ENCODE measurements at places on chromosomes 11 and 22.

- peak; percentile 63 for DNase-seq
These were observed 738.6 kb downstream of the BRD1 start for GRCh38 chr22:49088801-49089791.

DNA sequence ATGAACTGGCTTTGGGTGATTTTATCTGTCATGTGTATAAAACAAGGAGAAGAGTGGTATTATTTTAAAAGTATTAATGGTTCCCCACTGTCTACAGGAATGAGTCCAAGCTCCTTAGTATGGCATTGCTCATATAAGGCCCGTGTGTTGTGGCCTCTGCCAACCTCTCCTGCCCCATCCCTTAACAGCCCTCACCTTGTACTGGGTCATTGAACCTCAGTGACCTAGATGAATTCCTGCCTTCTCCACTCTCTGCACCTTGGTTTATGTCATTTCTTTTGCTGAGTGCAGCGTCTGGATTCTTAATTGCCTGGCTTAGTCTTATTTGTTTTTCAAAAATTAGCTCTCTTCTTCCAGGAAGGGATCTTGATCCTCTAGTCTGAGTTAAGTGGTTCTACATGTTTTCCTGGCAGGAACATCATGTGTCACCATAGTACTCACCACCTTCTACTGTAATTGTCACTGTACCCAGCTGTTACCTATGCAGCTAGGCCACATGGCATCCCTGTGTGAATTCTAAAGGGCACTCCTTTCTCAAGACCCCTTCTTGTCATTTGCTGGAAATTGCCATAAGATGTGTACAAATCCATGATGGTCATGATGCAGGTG lies 36.2 kb upstream of the POGLUT3 start:
- no peak for DNase-seq

DNA sequence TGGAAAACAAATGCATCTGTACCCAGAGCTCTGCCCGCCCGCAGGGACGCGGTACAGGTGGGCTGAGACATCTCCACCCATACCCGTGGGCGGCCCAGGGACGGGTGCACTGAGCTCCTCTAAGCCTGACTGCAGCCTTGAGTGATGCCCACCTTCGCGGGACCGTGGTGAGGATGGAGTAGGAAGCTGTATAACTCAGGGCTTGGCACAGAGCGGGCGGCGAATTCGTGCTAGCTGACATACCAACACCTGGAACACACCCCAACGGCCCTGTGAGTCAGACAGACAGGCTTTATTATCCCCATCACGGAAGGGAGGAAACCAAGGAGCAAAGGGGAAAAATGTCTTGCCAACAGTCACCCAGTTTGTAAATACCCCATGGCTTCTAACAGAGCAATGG lies 61.9 kb downstream of the SMCO4 start:
- DNase-seq = no peak

GRCh38 chr22:16912281-16912680 lies 87.1 kb upstream of the XKR3 start:
- DNase-seq = no peak

- no peak for DNase-seq
These were observed 14.2 kb downstream of the ATM start for GRCh38 chr11:108237058-108237481.

GRCh38 chr11:19422276-19422675 lies 181.5 kb upstream of the E2F8 start:
- DNase-seq = no peak

DNA sequence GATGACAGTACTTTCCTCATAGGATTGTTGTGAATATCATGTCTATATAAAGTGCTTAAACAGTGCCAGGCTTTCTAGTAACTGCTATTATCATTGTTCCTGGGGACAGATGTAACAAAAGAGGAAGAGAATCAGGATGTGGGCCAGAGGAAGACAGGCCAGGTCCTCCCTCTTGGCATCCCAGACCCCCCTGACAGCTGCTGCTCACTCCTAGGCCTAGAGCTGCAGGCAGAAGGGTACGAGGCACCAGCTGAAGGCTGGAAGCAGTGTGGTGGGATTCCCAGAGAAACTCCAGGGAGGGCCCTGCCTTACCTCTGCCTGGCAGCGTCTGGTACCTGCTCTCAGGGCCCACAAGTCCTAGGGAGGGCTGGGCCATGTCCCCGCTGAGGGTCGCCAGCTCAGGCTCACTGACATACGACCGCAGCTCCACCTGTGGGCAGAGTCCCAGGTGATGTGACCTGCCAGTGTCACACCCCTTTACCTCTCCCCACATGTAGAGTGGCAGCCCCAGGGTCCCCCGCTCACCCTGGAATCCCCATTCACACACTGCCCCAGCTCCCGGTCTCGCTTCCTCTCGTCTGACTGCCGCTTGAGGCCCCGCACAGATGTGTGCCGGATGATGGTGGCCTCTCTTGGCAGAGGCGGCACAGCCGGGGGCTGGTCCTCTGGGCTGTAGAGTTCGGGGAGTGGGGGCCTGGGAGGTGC lies 52.2 kb downstream of the C11orf58 start:
- no peak for DNase-seq

Measured in NCI-H2171 (cell line).